ENCODE measurements at places on chromosomes 4 and X.

GRCh38 chr4:125231661-125232060 is 83.1 kb upstream of the FAT4 start:
- no peak for DNase-seq

DNA sequence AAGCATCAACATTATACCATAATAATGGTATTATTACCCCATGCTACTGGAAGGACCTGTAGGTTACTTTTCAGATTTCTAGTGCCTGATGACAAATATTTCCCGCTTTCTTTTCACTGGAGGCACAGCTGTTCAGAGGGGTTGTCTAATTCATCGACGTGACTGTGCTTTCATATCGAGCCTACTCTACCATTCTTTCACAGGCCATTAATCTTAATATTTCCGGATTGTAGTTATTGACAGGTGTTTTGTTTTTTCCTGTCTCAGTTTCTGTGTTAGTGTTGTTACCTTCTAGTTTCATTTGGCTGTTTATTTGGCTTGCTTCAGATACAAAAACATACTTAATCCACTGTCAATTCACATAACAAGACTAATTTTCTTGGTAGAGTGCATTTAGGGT is 330.9 kb downstream of the SPOCK3 start:
- DNase-seq, result no peak

- no peak for DNase-seq
These were observed 69.3 kb upstream of the LDB2 start for GRCh38 chr4:16967722-16968121.

- no peak for DNase-seq
These were observed 12.8 kb upstream of the ABCG2 start for GRCh38 chr4:88171206-88171605.

DNA sequence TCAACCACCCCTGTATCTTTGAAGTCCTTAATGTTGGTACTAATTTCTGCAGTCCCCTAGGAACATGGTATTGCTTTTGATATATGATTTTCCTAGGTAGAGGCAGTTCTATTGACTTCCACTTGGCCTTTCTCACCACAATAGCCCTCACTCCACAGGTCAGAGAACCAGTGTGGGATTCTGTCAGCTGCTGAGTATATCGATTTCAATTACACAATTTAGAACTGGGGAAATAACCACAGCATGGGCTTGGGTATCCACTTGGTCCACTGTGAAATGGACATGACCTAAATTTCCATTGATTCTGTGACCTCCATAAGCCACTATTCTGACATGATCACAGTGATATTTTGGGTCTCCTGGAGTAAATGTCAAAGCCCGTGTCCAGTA is 62.3 kb downstream of the KANTR start:
- no peak for DNase-seq

- no peak for DNase-seq
These were observed 33.6 kb upstream of the BMPR1B start for GRCh38 chr4:94724016-94724790.

DNA sequence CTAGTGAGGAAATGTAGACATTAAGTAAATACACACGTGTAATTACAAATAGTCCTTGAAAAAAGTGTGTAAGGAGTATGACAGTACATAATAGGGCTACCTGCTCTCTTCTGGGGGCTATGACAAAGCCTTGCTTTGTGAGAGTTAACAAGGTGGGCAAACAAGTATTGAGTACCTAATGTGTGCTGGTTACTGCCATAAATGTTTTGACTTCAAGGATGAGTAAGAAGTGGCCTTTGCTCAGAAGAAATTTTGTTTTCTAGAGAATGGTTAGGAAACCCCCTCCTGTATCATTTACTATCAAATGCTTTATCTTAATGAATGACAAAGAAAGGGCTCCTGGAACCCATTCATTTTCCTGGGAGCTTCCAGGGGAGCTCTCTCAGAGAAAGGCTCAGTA is 167.0 kb upstream of the CASK start:
- DNase-seq, result no peak
